Stimulated activated CD8-positive, alpha-beta memory T cell treated with anti-CD3 and anti-CD28 coated beads, Interleukin-2, amount 100 ng/mL, for 48 hours (primary cell): ENCODE measurements at places on chromosomes 11 and 22.

GRCh38 chr11:63951779-63952536, 13.2 kb downstream of the NAA40 start:
- no peak for DNase-seq

DNA sequence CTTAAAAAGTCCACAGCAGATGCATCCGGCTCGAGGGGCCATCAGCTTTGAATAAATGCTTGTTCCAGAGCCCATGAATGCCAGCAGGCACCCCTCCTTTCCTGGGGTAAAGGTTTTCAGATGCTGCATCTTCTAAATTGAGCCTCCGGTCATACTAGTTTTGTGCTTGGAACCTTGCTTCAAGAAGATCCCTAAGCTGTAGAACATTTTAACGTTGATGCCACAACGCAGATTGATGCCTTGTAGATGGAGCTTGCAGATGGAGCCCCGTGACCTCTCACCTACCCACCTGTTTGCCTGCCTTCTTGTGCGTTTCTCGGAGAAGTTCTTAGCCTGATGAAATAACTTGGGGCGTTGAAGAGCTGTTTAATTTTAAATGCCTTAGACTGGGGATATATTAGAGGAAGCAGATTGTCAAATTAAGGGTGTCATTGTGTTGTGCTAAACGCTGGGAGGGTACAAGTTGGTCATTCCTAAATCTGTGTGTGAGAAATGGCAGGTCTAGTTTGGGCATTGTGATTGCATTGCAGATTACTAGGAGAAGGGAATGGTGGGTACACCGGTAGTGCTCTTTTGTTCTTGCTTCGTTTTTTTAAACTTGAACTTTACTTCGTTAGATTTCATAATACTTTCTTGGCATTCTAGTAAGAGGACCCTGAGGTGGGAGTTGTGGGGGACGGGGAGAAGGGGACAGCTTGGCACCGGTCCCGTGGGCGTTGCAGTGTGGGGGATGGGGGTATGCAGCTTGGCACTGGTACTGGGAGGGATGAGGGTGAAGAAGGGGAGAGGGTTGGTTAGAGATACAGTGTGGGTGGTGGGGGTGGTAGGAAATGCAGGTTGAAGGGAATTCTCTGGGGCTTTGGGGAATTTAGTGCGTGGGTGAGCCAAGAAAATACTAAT, 1.9 kb downstream of the NEAT1 start:
- DNase-seq: peak; percentile 52

- no peak for DNase-seq
These were observed 111.6 kb downstream of the CEP164 start for GRCh38 chr11:117439256-117439655.

DNA sequence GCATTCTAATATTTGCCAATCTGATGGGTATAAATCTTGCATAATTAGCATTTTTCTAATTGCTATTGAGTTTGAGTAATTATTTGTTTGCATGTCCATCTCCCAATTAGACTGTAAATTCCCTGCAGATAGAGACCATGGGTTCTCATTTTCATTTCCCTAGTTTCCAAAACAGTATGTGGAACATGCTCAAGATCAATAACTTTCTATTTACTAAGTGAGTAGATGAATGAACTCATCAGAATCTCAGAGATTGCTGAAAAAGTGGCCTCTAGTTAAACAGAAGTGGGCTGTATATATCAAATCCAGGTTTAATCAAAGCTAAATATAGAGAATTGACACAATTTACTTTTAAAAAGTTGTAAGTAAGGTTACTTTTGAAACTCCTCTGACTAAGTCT, 138.0 kb upstream of the PGR start:
- DNase-seq: no peak

DNA sequence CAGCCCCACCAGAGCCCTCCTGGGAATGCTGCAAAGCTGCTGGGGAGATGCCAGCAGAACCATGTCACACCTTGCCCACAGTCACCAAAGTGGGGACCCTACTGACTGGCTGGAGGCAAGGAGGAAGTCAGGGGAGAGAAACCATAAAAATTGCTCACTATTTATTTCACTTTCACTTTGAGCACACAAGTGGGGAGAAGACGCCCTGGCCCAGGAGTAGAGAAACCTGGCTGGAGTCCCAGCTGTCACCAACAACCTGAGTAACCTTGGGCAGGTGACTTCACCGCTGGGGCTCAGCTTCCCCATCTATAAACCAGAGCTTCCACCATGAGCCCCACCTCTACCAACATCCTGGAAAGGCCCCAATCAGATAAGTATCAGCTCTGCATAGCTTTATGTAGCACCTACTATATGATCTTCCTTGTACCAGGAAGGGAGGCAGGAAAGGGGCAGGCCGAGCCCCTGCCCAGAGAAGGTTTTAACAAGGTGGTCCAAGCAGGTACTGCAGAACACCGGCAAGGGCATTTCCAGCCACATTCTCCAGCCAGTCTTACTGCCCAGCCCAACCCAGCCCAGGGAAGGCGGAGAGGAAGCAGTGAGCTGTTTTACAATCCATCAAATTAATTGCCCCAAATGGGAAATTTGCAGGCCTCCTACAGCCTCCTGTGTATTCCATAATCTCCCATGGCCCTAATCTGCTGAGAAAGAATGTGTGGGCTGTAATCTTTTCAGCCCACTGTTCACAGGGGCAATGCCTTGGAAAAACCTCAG, 27.6 kb downstream of the PLEKHA7 start:
- DNase-seq: peak; percentile 34

DNA sequence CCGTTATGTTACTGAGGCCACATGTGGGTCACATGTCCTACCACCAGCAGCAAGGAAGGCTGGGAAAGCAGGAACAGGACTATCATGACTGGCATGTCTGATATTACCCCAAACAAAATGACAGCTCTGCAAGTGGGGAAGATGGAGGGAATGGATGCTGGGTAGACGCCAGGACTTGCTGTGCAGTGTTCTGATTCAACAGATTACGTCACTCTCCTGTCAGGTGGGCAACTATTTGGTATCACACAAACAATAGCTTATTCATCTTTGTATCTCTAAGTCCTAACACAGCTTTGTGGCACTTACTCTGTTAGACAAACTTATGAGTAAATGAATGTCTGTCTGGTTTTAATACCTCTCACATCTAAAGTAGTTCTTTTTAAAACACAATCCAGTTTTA, 105.2 kb downstream of the SPON1 start:
- no peak for DNase-seq

GRCh38 chr11:16807306-16807705, 68.9 kb downstream of the C11orf58 start:
- DNase-seq: no peak

- DNase-seq: peak; percentile 49
These were observed at the start of gene STK33 for GRCh38 chr11:8593935-8594909. TSS of gene STK33 (minus strand) at chr11:8594228. CDS start at chr11:8474905, 119,323 bp downstream.

DNA sequence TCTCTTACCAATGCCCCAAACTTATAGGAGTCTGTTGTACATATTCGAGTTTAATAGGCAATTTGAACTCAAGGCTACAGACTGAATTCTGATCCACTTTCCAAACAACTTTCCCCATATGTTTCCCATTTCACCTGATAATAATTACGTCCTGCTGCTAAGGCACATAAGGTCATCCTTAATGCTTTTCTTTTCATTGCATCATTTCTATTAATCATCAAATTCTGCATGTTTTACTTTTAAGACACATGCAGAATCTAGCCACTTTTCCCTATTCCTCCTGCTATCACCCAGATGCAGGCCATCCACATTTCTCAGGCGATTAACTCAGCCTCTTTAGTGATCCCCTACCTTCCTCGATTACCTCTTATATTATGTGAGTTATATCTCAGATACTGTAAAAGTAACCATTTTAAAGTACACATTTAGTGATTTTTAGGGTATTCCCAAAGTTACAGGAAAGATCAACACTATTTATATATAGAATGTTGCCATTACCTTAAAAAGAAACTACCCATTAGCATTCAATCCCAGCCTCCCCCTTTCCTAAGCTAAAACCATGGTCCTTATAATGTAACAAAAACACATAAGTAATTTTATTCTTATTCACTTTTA, 14.9 kb downstream of the XKR3 start:
- DNase-seq: no peak

- DNase-seq: no peak
These were observed 193.4 kb downstream of the ST3GAL4 start for GRCh38 chr11:126548581-126549550.
